ENCODE measurements at places on chromosomes 1 and 21.

GRCh38 chr1:212401042-212401441 is 13.6 kb downstream of the PACC1 start:
- DNase-seq = no peak

GRCh38 chr1:1920608-1921458 is 1.8 kb upstream of the TMEM52 start:
- DNase-seq = no peak

DNA sequence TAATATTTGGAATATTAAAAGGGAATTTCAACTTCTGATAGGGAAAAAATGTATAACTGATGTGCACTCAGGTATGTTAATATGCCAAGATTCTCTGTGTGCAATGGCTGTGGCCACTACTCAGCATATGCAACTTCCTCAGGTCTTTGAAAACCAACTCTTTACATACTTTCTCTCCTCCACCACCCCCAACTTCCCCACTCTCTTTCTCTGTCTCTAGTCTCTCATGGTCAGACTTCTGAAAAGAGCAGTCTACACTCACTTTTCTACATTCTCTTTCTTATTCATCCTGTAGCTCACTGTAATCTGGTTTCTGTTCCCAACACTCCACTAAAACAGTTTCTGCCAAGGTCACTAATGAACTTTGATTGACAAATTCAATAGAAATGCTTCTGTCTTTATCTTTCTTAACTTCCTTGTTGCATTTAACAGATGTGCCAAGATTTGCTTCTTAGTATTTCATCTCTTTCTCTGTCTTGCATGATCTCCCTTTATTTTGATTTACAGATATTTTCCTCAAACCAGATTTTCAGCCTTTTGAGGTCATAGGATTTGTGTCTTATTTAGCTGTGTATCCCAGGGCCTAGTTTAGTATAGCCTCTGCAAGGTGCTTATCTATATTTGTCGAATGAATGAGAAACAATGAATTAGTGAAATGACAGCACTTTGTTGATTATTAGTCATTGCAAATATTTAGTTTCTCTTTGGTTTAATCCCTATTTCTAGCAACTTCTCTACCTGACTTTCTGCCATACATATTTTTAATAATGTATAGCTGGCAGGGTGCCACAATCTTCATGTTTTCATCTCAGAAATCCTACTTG is 168.9 kb downstream of the LMO4 start:
- no peak for DNase-seq

DNA sequence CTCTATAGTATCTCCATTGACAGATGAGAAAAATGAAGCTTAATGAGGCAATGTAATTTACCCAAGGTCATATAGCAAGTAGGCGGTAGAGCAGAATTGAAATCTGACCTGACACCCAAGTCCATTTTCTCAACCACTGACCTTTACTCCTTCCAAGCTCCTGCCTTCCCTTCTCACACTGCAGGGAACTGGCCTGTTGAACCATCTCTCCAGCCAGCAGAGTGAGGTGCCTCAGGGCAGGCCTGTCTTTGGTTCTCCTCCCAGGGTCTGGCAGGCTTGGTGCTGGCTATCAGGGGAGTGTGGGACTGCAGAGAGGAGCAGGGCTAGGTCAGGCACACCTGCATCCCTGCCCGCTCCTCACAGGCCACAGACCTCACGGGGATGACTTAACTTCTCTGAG is 126.8 kb downstream of the BEND5 start:
- DNase-seq = no peak

GRCh38 chr1:44831516-44831915 is 11.5 kb downstream of the PTCH2 start:
- no peak for DNase-seq

GRCh38 chr21:36463991-36464390 is 15.9 kb downstream of the CLDN14 start:
- DNase-seq = no peak

DNA sequence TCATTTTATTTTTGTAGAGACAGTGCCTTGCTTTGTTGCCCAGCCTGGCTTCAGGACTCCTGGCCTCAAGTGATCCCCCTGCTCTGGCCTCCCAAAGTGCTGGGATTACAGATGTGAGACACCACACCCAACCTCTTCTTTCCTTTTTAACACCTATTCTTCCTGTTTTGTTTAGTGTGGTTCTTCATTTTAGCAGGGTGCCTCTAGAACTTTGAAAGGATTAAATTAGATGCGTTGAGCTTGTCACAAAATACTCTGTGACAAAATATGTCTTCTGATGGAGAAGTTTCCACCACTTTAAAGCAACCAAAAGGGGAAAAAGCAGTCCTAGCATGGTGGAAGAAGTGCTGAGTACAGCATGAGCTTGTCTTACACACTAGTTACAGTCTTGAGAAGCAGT is 42.0 kb downstream of the CDC14A start:
- DNase-seq = no peak

DNA sequence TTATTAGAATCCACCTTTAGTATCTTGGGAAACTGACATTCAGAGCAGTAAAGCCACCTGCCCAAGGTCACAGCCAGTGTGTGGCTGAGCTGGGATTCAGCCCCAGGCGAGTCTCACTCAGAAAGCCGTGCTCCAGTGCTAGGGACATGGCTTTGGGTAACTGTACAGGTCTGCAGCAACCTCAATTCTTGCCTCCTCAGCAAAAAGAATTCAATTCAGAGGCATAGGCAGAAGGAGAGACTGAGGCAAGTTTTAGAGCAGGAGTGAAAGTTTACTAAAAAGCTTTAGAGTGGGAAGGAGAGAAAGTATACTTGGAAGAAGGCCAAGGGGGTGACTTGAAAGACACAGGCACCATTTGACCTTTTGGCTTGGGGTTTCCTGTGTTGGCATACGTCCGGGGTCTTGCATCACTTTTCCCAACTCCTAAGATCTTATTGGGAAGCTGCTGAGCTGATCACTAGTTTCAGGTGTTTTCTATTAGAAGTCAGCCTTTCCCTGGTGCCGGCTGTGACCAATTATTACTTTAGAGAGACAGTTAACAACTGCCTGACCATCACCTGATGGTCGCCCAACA is 529.3 kb downstream of the MATN1 start:
- DNase-seq = no peak

DNA sequence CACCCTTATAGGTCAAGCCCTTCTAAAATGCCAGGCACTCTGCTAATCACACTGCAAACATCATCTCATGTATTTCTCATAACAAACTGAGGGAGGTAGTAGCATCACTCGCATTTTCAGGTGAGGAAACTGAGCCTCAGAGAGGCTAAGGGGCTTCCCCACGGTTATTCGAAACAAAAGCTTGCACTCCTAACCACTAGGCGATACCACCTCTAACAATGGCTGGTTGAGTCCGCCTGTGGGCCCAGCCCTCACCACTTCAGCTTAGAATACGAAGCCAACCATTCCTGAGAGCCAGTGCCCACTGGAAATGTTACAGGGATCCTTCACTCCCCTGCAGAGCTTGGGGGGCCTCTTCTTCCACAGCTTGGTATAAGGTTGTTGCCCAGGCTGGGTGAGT is 65.3 kb upstream of the TENT5C start:
- no peak for DNase-seq

GRCh38 chr1:39574646-39575045 is 1.9 kb downstream of the PABPC4 start:
- DNase-seq = no peak
